NCI-H510A (cell line): ENCODE measurements at places on chromosomes 1 and 21.
A peak's percentile ranks its signal among the peaks of the same experiment; 100 is the strongest.

DNA sequence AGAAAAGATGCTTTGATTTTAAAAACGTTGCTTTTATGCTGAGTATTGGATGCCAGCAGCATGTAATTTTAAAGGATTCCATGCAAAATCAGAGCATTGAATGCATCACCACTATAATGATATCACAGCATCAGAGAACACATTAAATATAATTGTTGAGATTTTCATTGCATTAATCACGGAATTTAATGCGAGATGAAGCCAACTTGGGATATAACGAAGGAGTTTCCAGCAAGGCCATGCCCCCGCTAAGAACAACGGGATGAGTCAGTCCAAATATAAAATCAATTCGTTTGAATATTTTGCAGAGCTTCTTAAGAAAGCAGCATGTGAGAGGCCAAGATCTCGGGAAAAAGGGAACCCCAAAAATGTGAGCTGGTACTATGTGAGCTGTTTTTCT, 423.4 kb upstream of the CHRM3 start:
- DNase-seq, result no peak

GRCh38 chr21:31347435-31348032, 3.5 kb upstream of the TIAM1 start:
- no peak for DNase-seq

DNA sequence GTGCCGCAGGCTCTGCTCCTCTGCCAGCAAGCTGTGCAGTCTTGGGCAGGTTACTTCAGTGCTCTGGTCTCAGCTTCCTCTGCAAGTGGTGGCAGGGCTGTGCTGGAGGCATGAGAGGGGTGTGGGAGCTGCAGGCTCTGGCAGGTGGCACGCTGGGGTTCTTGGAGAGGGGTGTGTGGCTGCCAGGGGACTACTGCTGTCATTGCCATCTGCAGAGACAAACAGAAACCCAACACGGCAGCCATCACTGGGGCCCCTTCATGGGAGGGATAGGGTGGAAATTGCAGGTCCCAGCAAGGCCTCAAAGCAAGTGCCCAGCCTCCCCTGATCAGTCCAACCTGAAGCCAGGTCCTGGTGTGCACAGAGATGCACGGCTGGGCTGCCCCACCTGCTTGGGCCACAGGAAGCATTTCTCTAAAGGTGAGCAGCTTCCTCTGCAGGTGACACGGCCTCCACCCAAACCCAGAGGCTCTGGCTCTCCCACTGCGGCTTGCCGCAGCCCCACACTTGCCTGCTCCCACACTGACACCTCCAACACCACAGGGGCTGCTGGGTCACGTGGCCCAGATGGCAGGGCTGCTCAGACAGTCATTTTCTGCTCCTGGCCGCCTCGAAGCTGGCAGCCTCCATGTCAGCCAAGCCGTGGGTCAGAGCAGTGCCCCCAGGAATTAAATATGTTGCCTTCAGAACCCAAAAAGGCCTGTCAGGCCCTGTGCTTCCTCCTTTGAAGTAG, 4.1 kb upstream of the COL6A2 start:
- DNase-seq, result no peak

GRCh38 chr1:232983817-232984567, 33.6 kb downstream of the NTPCR start:
- DNase-seq, result no peak

DNA sequence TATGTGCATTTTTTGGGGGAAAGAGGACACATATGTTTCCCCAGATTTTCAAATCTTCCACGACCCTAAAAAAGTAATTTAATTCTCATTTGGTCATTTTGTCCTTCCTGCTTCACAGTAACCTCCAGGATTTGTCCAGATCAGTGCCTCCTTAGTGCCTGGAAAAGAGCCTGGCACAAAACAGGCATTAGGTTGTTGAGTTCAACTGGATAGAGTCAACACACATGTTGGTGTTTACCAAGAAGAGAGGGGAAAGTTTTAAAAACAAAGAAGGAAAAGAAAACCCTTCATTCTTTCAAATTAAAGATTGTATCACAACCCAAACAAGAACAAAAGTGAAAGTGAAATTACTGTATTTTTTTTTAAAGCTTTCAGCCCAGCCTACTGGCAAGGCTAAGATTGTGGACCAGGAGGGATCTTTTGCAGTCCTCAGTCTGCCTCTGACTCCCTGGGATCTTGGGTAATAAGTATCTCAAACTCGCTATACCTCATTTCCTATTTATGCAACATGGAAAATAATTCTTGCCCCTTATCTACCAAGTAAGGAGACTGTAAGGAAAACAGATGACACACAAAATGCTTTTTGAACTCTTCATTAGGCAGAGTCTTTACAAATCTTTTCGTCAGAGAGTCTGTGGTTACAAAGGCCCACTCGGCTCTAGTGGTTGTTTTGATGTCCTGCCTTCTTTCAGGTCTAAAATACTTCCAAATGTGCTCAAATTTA, 57.8 kb downstream of the ZNF281 start:
- no peak for DNase-seq

GRCh38 chr1:226063977-226064815, 1.7 kb downstream of the H3-3A start:
- DNase-seq, result no peak

DNA sequence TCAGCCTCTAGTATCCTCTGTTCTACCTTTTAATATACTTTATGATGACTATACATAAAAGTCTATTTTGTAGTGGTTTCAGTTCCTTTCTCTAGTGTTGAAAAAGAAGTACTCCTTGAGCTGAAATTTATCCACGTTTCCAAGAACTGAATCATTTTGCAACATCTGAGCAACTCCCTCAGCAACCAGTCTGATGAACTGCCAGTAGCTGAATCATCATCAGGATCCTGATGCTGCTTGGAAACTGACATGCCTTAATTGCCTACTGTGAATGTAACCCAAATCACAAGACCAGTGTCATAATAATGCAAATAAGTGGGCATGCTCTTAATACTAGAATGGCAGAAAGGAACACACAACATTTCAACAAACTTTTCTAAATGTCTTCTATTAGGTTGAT, 103.3 kb downstream of the CYYR1 start:
- no peak for DNase-seq

- DNase-seq, result no peak
Measured at GRCh38 chr1:2556277-2556677, at the start of gene TNFRSF14. TSS of gene TNFRSF14 (plus strand) at chr1:2556371. CDS start at chr1:2556665, 294 bp downstream.

GRCh38 chr1:22635436-22635835, 992 bp upstream of the C1QA start:
- DNase-seq, result no peak

GRCh38 chr1:31781138-31781755, 17.1 kb upstream of the ADGRB2 start:
- no peak for DNase-seq

DNA sequence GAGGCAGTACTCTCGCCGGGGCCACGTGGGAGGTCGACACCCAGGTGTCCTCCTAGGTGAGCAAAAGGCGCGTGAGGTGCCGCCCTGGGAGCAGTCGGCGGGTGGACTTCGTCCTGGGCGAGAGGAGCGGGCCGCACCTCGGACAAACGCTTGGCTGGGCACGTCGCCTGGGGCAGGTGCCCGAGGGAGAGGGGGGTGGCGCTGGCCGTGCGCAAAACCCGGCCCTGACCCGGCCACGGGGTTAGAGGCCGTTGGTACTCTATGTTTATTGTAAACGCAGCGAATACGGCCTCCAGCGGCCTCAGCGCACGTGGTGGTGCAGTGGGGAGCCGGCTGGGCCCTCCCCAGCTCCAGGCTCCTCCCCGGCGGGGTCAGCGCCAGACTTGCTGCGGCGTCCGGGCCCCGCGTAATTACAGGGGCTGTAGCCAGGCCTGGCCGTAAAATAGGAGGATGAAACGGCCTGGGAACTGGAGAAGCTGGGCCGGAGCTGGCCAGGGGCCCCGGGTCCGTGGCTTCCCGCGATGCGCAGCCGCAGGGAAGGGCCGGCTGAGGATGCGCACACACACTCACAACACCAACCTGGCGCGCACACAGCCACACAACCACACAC, 1.6 kb upstream of the EFNA1 start:
- peak; percentile 24 for DNase-seq

- no peak for DNase-seq
Measured at GRCh38 chr21:23111070-23111600, 2112.9 kb downstream of the NCAM2 start.

DNA sequence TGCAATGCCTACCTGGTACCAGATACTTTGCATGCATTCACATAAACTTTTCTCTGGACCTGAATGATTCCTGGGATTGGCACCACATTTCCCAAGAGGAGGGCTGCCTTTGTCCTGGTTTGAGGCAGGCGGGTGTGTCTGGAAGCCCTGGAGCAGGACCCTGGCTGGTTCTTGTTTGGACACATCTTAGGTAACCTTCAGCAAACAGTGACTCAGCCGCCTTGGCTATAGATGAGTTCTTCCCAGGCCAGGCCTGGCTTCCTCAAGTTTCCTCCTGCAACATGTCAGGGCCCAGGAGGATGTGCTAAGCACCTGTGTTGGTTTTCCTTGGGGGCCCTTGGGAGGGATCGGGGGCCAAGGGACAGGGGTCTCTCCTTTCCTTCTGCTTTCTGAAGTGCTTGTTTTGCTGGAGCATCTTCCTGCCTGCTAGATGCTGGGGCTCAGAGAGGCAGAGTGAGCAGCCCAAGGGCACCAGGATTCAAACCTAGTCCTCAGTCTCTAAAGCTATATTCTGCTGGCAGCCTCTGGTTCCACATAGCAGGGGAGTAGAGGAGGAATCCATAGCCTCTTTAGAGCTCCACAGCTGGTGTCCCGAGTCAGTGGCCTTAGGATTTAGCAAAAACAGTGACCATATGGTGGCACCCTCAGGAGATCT, 38.2 kb downstream of the PAX7 start:
- DNase-seq, result no peak

DNA sequence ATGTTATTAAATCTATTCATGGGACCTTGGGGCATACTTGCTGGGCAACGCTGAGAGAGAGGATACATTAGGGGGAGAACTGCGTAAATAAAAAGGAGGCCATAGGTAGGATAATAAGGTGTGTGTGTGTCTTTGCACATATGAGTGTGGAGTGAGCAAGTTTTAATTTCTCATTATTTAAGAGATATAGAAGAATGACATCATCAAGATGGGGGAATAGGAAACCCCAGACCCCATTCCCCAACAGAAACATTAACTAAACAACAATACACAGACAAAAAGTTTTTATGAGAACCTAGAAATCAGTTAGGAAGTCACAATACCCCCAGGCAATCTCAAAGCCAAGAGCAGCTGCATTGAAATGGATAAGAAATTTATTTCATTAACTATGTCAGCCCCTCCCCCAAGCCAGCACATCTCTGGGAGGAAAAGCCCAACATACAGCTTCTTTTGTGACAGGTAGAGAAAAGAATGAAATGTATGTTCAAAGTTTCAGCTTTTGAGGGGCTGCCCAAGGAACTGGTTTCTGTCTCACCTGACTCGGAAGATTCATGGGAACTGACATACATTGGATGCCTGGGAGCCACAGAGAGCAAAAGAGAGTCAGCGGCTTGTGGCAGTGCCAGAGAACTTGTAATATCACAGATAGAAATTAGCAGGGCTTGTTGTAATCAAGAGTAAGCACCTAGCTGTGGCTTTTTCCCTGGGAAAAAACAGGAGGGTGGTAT, 234.3 kb upstream of the NFIA start:
- no peak for DNase-seq

- no peak for DNase-seq
Measured at GRCh38 chr1:32775640-32776337, 41.4 kb downstream of the YARS1 start.

DNA sequence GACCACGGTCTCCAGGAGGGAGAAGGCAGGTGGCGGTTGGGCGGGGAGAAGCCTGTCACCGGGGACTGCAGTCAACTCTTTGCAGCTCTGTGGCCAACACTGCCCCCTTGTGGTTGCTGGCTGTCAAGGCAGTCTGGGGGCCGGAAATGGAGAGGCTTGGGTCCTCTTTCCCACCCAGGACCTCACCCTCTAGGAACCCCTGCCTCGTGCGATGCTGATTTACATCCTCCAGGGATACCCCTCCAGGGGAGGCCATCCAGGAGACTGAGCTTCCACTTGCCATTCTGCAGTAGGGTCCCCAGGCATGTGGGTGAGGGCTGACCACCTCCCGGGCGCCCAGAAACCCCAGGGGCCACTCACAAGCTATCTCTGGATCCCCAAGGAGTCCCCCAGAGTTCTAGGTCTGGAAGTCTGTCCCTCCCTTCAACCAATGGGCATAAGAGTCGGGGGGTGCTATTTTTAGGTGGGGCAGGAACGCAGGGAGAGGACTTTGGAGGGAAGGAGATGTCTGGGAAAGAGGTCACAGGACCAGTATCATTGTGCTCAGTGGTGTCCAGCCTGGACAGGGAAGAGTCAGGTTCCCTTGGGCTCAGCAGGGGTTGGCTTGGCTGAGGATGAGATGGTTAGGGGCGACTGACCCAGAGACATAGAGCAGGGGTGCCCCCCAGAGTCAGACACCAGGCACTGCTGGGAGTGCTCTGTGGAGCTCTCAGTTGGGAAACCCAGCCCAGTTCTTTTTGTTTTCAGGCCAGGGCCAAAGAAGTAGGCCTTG, 7.1 kb upstream of the GPR61 start:
- DNase-seq, result peak; percentile 38

DNA sequence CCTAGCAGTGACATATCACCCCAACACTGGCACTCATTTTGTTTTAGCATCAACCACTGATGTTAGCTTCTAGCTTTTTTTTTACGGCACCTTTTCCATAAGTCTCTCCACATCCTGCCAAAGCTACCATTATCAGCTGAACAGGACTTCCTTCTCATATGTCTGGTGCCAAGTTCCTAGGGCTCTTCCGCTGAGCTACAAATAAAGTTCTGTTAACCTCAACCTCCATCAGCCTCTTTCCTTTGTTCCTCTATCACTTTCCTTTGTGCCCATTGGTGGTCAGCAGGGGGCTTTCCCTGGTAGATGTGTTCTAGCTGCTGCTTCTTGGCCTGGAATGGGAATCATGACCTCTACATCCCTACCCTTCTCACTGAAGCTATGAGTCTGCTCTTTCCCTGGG, 163.8 kb downstream of the FAF1 start:
- DNase-seq, result no peak

DNA sequence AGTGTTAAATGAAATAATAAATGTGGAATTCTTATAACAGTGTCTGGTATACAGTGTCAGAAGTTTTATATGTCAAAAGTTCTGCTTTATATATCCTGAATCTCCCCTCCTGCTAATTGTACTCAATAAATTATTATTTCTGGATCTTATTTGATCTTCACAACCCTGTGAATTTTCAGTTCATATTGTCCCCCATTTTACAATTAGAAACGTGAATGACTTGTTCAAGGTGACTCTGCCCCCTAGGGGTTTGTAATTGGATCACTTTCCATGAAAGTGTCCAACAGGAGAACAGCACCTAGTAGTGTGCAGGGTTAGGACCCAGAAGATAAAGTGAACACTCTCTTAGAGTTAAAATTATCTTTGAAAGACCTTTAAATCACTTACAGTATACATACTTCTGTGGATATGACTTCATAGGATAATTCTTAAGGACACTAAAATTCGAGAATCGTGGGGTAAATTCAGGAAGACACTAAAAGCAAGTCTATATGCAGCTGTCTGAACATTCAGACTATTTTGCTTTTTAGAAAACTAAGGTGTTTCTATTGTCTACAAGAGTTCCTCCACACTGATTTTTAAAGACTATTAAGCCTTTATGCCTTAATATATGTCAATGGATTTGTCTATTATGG, 4.5 kb upstream of the DDR2 start:
- DNase-seq, result no peak

GRCh38 chr1:205045146-205045545, 2.1 kb downstream of the CNTN2 start:
- no peak for DNase-seq
